ENCODE measurements at places on chromosomes 2 and 18.

- no peak for DNase-seq
These were observed 28.0 kb downstream of the UBE2E3 start for GRCh38 chr2:181008407-181008806.

DNA sequence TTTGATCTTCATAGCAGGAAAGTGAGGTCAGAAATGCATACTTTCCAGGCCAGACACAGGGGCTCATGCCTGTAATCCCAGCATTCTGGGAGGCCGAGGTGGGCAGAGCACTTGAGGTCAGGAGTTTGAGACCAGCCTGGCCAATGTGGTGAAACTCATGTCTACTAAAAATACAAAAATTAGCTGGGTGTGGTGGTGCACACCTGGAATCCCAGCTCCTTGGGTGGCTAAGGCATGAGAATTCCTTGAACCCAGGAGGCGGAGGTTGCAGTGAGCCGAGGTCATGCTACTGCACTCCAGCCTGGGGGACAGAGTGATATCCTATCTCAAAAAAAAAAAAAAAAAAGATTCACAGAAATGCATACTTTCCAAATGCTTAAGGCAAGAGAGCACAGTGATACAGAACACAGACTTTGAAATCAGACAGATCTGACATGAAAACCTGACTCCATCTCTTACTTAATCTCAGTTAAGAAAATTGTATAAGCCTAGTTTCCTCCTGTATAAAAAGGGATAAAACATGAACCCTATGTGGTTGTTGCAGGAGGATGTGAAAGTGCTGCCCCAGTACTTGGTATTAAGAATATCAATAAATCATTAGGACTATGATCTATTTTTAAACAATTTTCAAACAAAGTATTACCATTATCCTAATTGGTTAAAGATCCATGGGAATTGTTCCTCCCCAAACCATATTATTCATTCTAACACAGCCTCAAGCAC lies 26.4 kb downstream of the COBLL1 start:
- peak; percentile 69 for DNase-seq

- no peak for DNase-seq
These were observed 231.6 kb upstream of the SMAD2 start for GRCh38 chr18:48161911-48162698.

DNA sequence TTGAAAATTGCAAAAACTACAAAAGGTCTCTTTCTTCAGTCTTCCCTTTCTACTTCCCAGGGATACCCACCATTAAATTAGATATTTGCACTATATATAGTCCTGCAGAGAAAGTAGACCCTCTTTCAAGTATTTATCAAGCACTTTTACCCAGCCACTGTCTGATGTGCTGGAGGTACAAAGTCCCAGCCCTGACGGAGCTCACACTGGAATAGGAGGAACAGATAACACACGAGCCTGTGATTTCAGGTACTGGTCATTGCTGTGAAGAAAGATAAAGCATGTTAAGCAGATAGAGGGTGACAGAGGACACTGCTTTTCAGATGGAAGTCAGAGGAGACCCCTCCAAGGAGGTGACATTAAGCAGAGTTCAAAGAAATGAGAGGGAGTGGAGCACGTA lies 19.6 kb downstream of the SEC11C start:
- no peak for DNase-seq

DNA sequence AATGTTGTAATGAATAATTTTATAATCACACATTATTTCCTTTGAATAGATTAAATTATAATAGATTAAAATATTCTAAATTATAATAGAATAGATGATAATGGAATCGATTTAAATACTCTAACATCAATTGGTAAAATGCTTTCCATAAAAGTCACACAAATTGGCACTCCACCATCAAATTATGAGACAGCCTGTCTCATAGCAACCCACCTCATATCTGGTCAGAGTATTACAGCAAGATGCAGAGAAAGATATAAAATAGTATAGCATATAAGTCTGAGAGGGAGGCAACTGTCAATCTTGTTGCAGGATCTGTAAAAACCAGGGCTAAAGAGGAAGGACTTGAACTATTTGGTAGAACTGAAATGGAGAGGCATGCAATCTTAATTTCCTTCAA lies 98.4 kb upstream of the NCKAP5 start:
- no peak for DNase-seq

DNA sequence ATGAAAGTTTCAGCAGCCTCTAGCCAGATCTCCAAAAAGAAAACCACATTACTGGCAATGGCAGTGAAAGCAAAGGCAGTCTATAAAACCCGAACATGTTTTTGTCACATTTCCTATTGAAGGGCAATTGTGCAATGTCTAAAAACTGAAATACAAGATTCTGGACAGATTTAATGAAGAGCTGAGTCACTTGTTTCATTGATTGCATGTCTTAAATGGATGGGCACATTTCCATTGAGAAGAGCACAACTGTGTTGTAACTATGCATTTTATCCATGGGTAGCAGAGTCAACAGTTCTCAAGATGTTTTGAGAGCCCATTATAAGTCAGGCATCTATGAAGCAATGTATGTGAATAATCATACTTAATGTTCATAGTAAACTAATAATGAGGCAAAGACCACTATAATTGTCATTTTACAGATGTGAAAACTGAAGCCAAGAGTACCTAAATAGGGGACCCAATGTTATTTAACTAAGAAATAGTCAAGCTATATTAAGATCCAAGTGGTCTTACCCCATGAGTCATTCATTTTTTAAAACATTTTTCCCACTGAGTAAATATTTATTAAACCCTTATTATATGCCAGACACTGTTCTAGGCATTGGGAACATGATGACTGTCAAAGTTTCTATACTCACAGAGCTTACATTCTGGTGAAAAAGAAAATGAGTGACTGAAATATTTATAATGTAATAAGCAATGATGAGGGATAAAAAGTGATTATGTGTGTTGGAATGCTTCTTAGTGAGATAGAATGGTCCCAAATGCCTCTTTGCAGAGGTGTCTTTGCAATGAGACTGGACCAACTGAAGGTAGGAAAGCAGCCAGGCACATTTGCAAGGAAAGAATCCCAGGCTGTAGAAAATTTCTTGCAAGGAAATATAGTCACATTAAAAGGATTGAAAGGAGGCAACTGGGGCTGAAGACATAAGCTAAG lies 818.9 kb upstream of the ACVR2A start:
- DNase-seq, result no peak

- no peak for DNase-seq
These were observed 102.2 kb upstream of the MSH2 start for GRCh38 chr2:47300609-47301276.

DNA sequence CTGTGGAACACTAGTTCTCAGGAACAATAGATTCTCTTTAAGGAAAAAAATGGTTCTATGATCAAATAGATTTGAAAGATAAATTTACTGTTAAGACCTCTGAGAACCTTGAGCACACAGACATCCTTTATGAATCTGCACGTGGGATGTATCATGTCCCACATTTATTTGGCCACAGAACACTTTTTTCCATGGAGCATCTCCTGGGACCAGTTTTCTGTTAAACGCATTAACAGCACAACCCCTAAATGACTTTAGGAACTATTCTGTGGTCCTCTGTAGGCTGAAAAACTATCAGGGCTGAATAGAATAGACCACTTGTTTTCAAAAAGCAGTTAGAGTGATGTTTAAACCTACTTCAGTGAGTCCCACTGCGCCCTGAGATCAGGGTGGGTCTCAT lies 132.2 kb upstream of the PID1 start:
- no peak for DNase-seq

All from trophoblast cell (in vitro differentiated cells and primary cell).